Kidney tubule cell (primary cell): ENCODE measurements at places on chromosomes 16 and 17.
A peak's percentile ranks its signal among the peaks of the same experiment; 100 is the strongest.

GRCh38 chr16:8237452-8237851 is 352.9 kb downstream of the TMEM114 start:
- no peak for DNase-seq

DNA sequence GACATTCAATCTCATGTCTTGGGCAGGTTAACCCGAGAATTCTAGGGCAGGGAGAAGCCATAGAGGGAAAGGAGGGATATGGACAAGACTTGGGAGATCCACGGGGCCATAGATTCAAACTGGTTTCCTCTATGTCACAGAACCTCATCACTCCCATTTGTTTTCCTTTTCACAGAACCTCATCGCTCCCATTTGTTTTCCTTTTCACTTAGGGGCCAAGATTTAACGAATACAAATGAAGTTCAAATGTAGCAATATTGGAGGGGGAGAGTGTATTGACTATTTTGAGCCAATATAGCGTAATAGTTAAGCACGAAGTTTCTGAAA is 39.3 kb upstream of the LONP2 start:
- DNase-seq, result no peak

- peak; percentile 44 for DNase-seq
Observed at GRCh38 chr17:62717889-62718288, 90.2 kb downstream of the MARCHF10 start.

DNA sequence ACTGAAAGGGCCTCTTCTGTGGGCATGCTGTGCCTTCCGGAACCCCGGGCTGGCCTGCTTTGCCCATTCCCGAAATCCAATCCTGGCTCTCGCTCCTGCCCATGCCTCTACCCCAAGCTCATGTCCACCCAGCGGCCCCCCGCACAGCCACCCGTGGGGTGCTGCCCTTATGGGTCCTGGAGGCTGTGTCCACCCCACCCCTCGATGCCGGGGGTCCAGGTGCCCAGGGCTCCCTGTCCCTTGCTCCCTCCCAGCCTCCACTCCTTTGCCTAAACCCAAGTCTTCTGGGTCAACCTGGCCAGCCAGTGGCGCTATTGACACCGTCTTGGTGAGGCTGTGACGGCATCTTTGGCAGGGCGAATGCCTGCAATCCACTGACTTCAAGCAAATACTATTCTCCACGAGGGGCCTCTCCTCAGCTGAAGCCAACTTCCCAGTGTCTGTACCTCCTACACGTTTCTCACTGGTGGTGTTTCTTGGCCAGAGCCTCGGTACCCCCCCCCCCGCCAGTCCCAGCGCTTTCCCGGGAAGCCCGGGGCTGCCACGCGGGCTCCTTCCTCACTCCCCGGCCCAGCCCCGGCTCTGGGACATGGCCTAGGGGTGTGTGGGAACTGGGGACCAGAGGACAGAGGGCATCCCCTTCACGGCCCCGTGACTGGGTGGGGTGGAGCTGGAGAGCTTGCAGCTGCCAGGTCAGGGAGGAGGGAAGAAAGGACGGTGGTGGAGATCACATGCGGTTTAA is 12.2 kb upstream of the DUS1L start:
- no peak for DNase-seq

DNA sequence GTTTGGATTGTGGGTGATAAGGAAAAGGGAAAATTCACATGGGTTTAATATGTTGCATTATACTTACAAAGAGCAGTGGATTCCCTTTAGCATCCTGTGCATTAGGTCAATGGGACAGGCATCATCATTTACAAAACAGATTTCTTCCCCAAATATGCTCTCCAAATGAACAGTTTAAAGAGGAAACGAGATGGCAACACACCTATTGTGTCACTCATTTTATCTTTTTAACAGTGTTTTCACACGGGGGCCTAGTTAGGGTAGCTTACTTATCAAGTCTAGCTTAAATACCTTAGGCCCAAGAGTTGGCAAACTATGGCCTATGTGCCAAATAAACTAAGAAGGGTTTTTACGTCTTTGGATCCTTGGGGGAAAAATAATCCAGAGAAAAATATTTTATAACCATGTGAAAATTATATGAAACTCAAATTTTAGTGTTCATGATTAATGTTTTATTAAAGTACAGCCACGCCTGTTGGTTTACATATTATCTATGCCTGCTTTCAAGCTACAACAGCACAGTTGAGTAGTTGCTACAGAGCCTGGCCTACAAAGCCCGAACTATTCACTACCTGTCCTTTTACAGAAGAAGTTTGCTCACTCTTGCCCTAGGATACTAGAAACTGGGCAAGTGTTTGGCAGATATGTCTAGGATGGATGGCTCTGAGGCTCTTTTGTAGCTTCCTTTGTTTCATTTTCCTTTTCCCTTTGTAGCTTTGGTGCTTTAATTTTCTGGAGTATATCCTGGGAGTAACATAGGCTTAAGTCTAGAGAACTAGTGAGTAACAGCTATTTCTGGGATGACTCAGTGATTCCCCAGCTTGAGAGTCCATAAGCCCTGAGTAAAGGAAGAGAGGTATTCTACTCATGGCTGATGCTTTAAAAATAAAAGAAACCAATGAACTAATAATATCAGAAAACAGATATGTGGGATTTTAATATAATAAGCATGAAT is 12.4 kb downstream of the NUP93 start:
- DNase-seq, result peak; percentile 87

DNA sequence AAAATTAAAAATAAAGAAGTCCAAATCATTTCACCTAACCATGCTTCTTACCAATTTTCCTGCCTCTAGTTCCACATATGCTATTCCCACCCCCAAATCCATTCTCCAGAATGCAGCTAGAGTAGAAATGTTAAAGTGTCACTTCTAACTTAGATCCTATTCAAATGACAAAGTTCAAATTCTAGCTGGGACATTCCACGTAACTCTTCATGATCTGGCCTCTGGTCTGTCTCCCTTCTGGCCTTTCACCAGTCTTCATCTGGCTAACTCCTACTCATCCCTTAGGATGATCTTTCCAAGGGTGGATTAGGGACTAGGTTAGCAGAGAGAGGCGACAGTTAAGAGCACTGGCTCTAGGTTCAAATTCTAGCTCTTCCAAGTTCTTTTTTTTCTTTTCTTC is 97.9 kb downstream of the TRIM37 start:
- no peak for DNase-seq
